Kidney (tissue), 22 donors: ENCODE measurements at places on chromosomes 11 and 22.

- DNase-seq: no peak
Measured at GRCh38 chr11:10117709-10118351, 176.2 kb downstream of the SBF2 start.

- DNase-seq: no peak
Measured at GRCh38 chr22:35064664-35065063, 1.3 kb upstream of the ISX start.

GRCh38 chr11:134331354-134332188 is at the start of gene GLB1L2:
TSS of gene GLB1L2 (plus strand) at chr11:134331988. CDS start at chr11:134332062, 74 bp downstream.
- DNase-seq: peak; percentile 89

DNA sequence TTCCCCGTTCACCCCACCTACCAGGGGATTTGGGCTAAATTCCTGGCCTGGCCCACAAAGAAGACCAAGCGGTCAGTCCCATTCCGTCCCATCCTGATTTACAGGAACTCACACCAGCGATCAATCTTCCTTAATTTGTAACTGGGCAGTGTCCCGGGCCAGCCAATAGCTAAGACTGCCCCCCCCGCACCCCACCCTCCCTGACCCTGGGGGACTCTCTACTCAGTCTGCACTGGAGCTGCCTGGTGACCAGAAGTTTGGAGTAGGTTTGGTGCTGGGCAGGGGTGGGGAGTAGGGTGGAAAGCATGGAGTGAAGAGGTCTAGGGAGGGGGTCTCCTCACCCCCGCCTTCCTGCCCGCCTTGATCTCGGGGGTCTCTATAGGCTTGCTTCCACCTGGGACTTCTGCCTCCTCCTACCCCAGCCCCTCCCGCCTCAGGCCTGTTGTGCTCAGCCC is at the start of gene SERPING1:
Gene SERPING1, plus strand, starts transcription at position 225 of the 455 bp plus-strand sequence. CDS start 586 bp downstream, outside the sequence.
- peak; percentile 66 for DNase-seq

GRCh38 chr11:29773656-29774264 is 243.1 kb downstream of the KCNA4 start:
- no peak for DNase-seq

GRCh38 chr11:82007521-82007920 is 726.1 kb downstream of the FAM181B start:
- DNase-seq: no peak

DNA sequence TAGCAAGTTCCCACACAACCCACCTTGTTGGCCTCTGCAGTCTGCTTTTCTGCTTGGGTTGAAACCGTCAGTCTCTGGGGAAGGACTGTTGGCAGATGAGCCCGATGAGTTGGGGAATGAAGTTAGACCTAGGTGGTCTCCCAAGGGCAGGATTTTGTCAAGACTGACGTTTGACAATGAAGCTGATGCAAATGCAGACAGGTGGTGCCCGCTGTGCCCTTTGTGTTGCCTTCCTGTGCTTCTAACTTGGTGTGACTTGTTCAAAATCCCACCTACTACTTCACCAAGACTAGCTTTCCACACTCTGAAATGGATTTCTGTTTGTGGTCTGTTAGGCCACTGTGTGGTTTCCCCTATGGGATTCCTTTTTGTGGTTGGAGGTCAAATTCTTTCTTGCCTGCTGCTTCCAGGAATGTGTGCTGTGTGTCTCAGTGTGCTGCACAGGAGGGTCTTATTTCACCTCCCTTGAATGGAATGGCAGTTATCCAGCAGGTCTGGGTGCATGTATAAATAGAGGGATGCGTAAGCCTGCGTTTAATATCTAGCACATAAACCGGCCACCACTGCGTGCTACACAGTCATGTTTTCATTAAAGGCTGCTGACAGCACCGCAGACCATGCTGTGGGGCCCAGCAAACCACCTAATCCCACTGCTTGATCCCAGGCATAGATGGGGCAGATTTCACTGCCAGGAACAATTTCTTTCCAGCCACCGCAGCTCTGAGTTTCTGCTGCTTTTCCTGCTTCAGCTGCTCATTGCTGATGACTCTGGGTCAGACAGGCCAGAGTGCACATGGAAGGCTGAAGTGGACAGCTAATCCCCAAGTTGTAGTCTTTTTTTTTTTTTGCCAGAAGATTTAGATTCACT is 44.8 kb downstream of the ADAMTS8 start:
- DNase-seq: peak; percentile 91

GRCh38 chr11:66957971-66958231 is 282 bp downstream of the PC start:
- no peak for DNase-seq

DNA sequence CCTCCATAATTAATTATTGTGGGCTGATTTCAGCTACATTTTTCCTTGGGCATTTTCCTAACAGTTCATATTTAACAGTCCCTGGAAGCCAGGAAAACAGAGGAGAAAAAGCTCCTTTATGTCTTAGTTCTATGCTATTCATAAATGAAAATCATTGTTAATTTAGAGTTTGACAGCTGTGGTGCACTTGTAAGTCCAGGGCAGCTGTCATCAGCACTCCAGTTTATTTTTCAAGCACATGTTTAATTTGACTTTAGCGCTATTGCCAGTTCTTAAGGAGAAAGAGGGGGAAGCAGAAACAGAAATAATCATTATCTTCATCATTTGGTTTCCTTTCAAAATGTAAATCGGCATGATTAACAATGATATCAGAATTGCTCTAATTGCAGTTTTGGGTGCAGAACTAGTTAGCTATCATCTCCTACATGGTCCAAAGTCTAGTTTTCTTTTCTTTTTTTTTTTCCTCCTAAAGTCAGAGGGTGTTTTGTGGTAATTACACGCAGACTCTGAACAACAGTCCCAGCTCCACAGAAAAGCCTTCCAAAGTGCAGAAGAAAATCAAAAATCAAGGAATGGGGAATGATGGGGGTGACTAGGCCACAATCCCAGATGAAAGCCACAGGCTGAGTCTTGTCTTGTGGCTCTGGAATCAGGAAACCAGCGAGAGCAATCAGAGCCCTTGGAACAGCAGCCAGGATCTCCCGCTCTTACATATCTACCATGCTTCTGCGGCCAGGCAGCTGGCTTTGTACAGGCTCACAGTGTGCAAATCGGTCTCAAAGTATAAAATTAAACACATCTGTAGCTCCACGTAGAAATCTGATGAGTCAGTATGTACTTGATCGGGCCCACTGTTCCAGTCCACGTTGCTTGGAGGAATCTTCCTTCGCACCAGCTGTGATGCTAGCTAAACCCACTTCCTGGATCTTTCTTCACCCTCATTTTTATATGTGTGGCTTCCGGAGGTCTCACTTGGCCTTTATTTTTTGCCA is 91.9 kb downstream of the SPON1 start:
- DNase-seq: no peak

DNA sequence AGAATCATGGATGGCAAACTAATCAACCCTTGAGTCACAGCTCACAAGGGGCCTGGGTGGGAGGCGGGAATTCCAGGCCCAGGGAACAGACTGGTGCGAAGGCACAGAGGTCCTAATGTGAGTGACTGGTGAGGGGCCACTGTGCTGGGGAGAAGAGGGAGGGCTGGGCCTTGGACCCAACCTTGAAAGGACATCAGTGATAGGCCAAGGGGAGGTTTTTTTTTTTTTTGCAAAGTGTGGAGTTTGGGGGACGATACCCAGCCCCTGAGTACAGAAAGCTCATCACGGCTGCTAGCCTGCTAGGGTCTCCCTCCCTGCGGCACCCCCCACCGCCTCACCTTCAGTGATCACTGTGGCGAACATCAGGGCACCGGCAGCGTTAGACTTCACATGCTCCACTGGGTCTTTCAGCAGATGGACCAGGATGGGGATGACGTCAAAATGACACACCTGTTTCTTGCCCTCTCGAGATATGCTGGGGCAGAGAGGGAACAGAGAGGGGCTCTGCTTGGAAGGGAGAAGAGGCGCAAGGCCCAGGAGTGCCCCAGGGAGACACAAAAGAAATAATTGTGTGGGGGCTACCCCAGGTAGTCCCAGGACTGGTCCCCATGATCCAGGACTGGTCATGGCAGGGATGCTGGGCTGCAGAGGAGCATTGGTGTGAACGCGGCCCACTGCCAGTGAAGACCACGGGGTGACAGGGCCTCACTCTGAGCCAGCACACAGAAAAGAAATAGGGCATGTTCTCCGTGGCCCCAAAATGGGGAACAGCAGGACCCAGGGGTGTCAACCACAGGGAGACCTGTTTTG is 8.6 kb upstream of the GNAZ start:
- no peak for DNase-seq

GRCh38 chr22:27905653-27906052 is 13.4 kb downstream of the PITPNB start:
- DNase-seq: no peak

GRCh38 chr11:45658292-45658991 is 7.0 kb downstream of the CHST1 start:
- DNase-seq: peak; percentile 83

DNA sequence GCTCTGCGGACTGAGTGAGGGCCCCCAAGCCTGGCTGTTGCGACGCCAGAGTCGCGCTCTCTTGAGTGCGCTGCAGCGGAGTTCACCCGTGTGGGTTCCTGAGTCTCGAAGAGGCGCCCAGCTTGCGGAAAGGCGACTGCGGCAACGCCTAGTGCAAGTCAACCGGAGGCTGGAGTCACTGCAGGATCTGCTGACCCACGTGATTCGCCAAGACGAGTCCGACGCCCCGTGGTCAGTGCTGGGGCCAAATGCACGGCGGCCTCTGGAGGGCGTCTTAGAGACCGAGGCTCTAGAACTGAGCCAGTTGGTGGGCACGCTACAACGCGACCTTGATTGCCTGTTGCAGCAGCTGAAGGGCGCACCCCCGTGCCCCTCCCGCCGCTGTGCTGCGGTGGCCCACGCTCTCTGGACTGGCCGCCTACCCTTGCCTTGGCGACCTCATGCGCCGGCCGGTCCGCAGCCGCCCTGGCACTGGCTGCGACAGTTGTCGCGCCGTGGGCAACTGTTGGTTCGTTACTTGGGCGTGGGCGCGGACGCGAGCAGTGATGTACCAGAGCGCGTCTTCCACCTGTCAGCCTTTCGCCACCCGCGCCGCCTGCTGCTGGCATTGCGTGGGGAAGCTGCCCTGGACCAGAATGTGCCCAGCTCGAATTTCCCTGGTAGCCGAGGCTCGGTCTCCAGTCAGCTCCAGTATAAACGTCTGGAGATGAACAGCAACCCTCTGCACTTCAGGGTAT is 32.6 kb downstream of the RRP8 start:
- DNase-seq: peak; percentile 24

DNA sequence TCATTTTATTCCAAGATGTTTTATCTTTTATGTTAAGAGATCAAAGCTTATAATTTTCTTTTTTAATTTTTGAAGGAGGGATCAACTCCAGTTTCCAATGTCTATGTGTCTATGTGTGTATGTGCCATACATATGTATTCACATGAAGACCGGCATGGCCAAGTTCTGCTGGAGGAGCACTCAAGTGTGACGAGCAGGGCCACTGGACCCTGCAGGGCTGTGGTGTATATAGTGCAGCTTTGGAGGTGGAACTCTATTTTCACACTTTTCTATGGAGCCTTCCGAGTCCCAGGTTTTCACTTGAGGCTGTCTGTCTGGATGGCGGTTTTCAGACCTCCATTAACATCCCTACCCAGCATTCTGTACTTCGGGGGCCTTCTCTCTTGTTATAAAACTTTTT is 36.5 kb upstream of the TTC12 start:
- DNase-seq: no peak

DNA sequence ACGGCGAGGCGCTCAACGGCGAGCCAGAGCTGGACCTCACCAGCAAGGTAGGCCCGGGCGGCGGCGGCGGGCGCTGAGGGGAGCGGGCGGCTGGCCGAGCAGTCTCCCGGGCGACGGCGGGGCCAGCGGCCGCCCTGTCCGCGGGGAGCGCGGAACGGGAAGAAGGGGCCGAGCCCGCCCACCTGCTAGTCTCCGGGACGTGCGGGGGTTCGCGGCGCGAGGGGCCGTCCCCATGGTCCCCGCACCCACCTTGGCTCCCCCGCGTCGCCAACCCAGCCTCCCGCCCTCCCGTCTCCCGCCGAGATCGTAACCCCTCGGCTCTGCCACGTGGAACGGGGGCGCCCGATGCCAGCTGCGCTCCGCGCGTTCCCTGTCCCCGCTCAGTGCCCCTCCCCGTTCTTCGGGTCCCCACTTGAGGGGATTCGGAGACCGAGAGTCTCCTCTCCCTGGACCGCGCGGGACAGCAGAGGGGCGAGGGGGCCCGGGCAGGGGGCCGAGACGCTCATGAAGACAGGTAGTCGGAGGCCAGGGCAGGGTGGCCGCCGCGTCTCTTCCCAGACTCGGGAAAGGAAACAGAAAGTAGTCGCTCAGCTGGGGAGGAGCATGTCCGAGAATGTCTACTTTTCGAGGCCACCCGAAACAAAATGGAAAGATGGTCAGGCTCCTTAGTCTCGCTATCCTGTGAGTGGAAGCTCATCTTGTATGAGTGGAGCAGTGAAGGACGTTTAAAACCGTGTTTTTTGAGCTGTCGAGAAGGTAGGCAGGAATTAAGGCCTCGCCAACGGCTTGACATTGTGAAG is 557 bp downstream of the GTPBP1 start:
- peak; percentile 91 for DNase-seq

GRCh38 chr11:2674658-2675131 is 25.1 kb downstream of the KCNQ1OT1 start:
- DNase-seq: peak; percentile 55

DNA sequence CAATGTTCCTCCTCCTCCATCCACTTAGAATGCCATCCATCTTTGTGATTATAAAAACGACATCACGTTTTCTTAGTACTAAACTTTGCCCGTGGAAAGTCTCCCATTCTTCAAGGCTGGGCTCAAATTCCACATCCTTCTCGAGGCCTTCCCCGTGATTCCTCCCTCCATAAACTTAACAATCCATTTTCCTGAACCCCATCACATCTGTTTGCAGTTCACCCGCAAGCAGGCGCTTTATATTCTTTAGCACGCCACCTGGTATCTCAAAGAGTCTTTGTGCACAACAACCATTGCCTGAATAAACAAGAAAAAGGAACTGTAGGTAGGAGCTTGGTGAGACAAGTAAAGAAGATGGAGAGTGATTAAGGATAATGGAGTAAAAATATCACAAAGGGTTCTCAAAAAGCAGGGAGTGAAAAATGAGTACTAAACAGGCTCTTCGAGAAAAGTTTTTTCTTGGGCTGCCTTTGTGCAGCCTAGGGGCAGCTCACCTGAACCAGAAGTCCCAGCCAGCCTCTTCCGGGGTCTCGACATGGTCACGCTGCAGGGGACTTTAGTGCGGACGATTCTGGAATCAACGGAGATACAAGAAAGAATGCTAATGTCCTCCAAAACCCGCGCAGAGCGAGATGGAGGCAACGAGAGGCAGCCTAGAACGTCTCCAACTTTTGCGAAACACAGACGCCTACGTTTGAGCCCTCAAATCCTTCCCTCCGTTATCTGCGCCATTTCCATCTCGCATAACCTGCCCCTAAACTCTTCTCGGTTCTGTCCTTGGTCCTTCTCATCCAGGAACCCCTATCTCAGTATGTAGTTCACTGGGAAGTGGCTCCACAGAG is 585 bp downstream of the THYN1 start:
- DNase-seq: no peak

- no peak for DNase-seq
Measured at GRCh38 chr22:33240888-33241475, 182.8 kb upstream of the SYN3 start.

DNA sequence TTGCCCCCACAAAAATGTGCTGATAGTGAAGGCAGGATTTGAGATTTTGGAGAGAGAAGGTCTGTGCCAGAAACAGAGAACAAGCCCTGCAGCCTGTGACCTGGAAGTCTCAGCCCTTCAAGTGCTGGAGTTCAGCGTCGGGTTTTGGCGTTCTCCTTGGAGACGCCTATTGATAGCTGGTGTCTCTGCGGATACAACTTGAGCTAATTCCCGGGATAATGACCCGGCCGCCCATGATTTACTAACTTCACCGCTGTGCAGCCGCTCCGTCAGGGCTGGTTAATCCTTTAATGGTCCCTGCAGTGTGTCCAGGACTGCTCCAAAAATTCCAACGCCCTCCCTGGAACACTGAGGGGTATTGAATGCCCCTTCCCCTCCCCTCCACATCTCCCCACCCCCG is 76.6 kb downstream of the WT1 start:
- no peak for DNase-seq
